Activated CD4-positive, alpha-beta T cell treated with anti-CD3 and anti-CD28 coated beads for 24 hours (primary cell): ENCODE measurements at places on chromosomes 5 and 9.

DNA sequence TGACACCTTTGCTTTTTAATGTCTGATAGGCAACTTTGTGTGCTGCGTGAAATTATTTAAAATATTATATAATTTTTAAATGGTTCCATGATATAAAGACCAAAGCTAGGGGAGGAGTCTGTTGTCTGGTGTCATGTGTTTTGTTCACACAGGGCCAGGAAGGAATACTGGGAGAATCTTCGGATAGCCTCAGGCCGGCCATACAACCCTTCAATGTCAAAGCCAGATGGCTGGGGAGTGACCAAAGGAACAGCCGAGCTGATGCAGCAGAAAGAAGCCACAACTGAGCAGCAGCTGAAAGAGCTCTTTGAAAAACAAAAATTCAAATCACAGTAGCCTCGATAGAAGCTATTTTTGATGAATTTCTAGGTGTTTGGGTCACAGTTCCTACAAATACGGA lies 19.2 kb downstream of the BHMT start:
- no peak for DNase-seq

GRCh38 chr5:111733571-111733970 lies 23.4 kb downstream of the NREP start:
- DNase-seq, result no peak

DNA sequence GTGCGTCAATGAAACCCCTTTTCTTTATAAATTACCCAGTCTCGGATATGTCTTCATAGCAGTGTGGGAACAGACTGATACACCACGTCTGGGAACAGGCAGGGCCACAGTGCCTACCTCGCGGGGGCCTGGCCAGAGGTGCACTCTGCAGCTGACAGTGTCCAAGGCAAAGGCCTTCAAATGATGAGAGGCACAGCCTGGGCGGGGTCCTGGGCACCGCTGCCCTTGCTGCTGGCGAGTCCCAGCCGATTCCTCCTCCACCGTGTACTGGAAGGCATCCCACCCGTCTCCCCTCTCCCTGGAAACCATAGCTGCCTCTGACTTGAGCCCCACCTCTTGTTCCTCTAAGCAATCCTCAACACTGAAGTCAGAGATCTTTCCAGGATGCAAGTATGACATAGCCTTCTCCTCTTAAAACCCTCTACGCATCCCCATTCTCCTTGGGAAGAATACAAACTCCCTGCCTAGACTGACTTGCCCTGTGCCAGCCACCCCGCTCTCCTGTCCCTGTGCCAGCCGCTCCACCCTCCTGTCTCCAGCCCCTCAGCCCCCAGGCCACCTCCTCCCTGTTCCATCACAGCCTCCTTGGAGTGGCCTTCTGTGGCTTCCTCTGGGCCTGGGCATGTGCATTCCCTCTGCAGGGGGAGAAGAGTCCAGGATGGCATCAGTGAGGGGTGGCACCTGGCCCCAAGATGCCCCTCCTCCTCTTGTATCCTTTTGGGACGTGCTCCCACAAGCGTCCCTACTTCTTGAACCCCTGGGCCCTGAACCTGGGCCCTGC lies 8.1 kb upstream of the COL5A1 start:
- DNase-seq, result no peak

DNA sequence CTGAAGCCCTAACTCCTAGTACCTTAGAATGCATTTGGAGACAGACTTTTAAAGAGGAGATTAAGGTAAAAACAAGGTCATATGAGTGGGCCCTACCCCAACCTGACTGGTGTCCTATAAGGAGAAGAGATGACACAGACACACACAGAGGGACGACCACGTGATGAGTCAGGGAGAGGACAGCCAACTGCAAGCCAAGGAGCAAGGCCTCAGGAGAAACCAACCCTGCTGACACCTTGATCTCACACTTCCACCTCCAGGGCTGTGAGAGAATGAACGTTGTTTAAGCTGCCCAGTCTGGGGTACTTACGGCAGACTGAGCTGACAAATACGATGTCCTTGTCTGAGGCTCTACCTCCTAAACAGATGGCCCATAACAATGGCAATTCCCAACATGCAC lies 93.6 kb downstream of the ROR2 start:
- DNase-seq, result no peak

DNA sequence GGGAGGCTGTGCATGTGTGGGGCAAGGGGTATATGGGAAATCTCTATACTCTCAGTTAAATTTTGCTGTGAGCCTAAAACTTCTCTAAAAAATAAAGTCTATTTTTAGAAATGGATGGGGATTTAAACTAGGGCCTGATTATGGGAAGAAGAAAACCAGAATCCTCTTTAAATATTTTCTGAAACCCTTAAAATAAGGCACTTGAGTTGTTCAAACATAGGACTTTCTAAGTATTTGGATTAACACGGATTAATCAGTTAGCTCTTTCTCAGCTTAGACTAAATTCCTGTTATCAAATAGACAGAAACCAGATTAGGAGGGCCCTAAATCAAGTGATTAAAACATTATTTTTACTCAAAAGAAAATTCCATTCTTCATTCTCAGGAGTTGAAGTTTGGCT lies 438.4 kb downstream of the EFNA5 start:
- no peak for DNase-seq

DNA sequence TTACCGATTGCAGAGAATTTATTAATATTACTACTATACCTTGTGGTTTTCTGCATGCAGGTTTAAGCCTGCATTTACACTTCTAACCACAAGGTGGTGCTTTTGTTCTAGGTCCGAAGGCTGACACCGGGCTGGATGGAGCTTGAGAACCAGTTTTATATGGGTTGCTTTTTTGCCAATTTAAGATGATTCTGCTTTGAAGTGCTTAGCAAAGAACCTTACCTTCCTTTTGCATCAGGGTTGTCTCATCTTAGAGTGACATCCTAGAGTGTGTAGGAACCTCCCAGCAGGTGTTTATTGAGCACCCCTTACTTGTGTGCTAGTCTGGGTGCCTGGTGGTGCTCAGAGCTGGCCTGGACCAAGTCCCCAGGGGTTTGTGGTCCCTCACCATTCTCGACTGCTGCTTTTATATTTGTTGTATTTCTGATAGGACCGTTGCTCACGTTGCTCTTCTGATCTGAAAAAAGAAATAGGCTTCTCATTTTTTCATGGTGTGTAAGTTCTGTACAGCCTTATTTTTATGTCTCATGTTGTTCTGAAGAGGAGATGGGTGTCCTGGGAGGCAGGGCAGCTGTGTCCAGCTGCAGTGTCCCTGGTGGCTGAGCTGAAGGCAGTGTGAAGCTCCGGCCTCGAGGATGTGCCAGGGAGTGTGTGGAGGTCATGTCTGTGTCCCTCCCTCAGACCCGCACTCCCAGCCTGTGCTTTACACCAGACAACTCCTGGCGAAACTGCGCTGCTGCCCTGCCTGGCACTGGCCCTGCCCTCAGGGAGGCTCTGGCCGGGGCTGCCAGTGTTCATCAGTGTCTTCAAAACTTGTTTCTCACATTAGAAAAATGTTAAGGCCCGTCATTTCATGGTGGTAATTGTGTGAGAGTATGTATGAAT lies 54.3 kb downstream of the EHMT1 start:
- peak; percentile 19 for DNase-seq

DNA sequence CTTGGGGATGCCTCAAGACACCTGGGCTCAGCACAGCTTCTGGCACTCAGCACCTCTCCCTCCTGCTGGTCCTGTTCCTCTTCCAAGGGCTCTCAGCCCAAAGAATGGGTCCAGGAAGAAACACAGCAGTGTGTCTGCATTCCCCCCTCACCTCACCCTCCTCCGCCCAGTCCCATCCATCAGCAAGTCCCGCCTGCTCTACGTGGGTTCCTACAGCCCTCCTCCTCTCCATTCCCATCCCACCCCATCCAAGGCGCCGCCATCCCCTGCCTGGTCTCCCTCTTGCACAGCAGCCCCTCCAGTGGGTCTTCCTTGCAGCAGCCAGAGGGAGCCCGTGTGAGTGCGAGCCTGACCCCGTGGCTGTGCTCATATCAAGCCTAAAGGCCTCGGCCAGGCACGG lies 52.3 kb upstream of the RPL26L1 start:
- no peak for DNase-seq

DNA sequence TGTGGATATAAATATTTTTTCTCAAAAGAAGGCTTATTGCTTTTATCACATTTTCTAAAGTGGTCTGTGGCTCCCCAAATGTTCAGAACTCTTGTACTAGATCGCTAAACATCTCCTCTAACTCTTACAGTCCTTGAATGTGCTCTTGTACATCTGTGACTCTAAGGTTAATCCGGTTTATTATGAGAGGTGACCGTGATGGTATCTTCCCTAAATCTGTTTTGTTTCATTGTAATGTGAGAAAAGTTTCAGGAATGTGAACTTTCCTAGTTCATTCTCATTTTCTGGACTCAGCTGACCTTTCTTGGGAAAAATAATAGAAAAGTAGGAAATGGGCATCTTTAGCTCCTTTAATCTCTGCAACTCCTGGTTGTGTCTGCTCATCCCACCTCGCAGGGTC lies 94.5 kb upstream of the CD180 start:
- DNase-seq, result no peak
